ENCODE measurements at places on chromosomes 6 and 20.

GRCh38 chr6:89580997-89581666 is 57.4 kb downstream of the LYRM2 start:
- no peak for DNase-seq

- DNase-seq = no peak
Observed at GRCh38 chr6:106609699-106610098, 19.6 kb downstream of the RTN4IP1 start.

GRCh38 chr6:24613361-24614042 is 32.5 kb downstream of the KIAA0319 start:
- DNase-seq = no peak

DNA sequence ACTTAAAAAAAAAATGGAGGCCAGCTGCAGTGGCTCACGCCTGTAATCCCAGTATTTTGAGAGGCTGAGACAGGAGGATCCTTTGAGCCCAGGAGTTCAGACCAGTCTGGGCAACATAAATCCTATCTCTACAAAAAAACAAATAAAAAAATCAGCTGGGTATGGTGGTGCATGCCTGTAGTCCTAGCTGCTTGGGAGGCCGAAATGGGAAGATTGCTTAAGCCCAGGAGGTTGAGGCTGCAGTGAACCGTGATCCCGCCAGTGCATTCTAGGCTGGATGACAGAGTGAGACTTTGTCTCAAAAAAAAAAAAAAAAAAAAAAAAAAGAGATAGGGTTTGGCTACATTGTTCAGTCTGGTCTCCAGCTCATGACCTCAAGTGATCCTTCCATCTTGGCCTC is 29.7 kb downstream of the MYO6 start:
- DNase-seq = no peak
